Peyer's patch (tissue), 4 donors: ENCODE measurements at places on chromosomes 6 and 20.

DNA sequence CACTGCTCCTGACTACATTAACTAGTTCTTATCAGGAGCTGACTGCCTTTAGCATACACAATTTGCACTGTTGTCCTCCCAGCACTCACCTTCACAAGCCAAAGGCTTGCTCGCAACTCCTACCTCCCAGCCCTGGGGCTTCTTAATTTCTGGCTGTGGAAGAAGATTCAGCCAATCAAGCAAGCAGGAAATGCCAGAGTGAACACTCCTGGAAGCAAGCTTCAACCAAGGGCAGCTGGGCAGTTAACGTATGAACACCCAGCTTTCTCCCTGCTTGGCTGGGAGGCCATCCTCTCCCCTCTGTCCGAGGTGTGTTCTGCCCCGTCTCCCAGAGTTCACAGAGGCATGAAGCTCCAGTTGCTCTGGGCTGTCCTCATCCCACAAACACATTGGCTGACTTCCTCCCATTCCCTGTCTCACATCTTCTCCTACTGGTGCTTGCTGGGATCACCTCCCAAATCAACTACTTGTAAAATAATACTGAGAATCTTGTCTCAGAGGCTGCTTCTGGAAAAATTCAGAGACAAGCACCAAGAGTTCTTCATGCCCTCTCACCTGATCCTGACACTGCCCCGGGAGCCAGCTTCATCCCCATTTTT, 15.3 kb upstream of the SRSF6 start:
- no peaks in the 10 kb centered on the region for H3K36me3 ChIP-seq
- no peak overlapping the region for H3K27ac ChIP-seq
- H3K27me3 ChIP-seq, result no peaks in the 10 kb centered on the region
- no peak overlapping the region for H3K4me3 ChIP-seq
- no peak for DNase-seq
- no peaks in the 10 kb centered on the region for H3K4me1 ChIP-seq

DNA sequence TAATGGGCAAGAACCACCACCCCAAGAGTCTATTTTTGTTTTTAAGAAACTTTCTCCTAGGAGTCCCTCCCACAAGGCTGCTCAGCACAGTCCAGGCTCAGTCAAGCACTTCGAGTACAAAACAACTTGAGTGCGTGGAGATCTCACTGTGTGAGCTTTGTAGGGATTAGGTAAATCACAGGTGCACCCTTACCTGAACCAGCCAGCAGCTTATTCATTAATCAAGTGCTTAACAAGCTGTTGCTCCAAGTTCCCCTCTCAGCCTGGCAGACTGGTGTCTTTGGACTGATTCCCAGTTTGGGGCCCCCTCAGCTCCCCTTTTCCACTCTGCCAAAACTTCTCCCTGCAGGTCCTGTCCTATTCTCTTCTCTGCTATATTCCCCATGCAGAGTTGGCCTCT, 133.1 kb downstream of the LY86 start:
- no peak overlapping the region for H3K4me3 ChIP-seq
- H3K27me3 ChIP-seq, result no peaks in the 10 kb centered on the region
- H3K4me1 ChIP-seq, result no peaks in the 10 kb centered on the region
- no peak overlapping the region for H3K27ac ChIP-seq

DNA sequence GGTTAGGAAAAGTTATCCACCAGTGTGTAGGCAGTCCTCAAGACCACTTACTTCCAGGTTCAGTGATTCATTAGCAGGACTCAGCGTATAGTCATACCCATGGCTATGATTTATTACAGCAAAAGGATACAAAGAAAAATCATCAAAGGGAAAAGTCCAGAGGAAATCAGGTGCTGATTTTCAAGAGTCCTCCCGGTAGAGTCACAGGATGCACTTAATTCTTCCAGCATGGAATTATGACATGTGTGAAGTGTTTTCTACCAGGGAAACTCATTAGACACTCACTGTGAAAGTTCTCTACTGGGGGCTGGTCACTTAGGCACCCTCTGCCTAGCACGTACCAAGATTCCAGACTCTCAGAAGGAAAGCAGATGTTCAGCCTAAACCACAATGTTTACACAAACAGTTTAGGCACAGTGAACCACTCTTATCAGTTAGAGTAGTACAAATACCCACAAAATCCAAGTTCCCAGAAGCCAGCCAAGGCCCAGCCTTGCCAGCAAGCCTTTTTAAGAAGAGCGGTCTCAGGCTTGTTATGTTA, 10.2 kb downstream of the WFDC3 start:
- no peaks in the 10 kb centered on the region for H3K27me3 ChIP-seq
- peak overlapping the region; percentile 18 for H3K27ac ChIP-seq
- no peak overlapping the region for H3K4me3 ChIP-seq
- no peaks in the 10 kb centered on the region for H3K36me3 ChIP-seq
- no peak for DNase-seq
- no peaks in the 10 kb centered on the region for H3K4me1 ChIP-seq

DNA sequence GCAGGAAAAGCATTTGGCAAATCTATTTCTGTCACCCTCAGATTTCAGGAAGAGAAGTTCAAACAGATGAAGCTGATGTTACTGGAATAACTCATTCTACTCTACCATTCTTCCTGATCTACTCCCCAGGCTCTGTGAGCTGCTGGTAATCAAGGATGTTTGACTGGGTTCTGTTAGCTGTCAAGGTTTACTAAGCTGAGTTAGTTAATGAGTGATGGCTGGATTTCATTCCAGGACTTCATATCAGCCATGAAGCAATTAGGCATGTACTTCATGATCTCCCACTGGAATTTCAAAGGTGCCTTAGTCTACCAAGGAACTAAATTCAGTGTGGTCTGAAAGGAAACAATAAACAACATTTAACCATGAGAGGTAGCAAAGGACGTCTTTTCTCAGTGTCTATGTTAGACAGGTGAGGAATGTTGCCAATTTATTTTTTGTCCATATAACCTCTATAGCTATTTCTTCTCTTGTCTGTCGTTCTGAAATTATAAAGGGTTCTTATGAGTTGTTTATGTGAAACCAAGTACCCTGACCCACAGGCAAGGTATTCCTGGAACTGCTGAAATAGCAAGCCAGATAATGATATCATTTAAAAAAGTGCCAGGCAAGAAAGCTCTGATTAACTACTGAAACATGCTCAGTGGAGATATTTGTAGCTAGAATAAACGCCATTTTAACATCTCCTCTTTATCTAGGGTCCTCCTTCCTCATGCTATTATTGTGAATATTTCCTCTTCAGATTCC, 112.9 kb downstream of the BACH2 start:
- H3K4me1 ChIP-seq, result no peaks in the 10 kb centered on the region
- H3K27me3 ChIP-seq, result no peaks in the 10 kb centered on the region
- H3K4me3 ChIP-seq, result no peak overlapping the region
- no peak overlapping the region for H3K27ac ChIP-seq

- no peaks in the 10 kb centered on the region for H3K4me1 ChIP-seq
- no peaks in the 10 kb centered on the region for H3K27me3 ChIP-seq
- DNase-seq, result no peak
- no peaks in the 10 kb centered on the region for H3K36me3 ChIP-seq
- H3K4me3 ChIP-seq, result no peak overlapping the region
Observed at GRCh38 chr6:118528129-118528528, 20.0 kb upstream of the PLN start.

- no peak overlapping the region for H3K4me3 ChIP-seq
- H3K36me3 ChIP-seq, result no peaks in the 10 kb centered on the region
- H3K4me1 ChIP-seq, result no peaks in the 10 kb centered on the region
- DNase-seq, result no peak
Observed at GRCh38 chr6:33996120-33996475, 149.8 kb downstream of the GRM4 start.
